Left renal pelvis (tissue), 4 donors: ENCODE measurements at places on chromosomes 6 and 20.

- DNase-seq, result no peak
These were observed 44.9 kb upstream of the SUPT3H start for GRCh38 chr6:45422503-45423110.

GRCh38 chr6:27517928-27518787 lies 45.3 kb upstream of the ZNF184 start:
- no peak for DNase-seq

- DNase-seq, result no peak
These were observed 215.1 kb downstream of the CBLN4 start for GRCh38 chr20:55790178-55790577.

- no peak for DNase-seq
These were observed 2.4 kb upstream of the TBCC start for GRCh38 chr6:42748203-42748898.

DNA sequence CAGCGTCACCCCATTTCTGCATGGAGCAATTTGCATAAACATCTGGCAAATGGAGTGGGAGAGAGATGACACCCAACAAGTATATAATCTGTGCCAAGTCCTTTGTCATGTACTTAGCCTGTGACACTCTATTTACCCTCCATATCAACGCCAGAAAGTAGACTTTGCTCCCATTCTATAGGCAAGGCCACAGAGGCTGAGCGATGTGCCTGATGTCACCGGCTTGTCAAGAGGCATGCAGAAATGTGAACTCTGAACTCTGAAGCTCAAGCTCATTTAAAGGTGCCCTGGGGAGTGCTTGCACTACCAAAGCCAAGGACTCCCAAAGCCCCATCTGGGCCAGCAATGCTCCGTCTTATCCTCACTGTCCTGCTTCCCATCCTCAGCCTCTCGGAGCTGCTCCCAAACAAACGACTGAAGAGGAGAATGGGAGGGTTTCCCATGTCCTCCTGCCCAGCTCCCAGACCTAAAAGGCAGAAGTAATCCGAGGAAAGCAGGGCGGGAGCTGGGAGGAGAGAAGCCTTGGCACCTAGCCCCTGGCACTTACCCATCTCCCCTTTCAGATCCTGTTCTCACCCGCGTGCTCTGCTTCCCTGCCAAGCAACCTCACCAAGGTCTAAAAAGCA lies 9.2 kb downstream of the CPNE5 start:
- no peak for DNase-seq

GRCh38 chr20:41650231-41650948 lies 32.2 kb upstream of the CHD6 start:
- DNase-seq, result no peak

DNA sequence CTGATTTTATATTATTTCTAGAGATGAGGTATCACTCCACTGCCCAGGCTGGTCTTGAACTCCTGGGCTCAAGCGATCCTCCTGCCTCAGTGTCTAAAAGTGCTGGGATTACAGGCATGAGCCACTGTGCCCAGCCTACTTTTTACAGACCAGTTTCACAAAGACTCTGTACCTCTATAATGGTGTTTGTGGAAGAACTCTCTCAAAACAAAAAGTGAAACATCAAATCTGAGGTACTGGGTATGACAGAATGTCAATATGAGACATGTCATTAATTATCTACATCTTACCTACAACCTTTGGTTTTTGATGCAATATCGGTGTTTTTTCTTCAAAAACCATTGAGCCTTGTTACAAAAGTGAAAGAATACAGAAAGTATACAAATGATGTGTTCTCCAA lies 49.4 kb upstream of the MCM9 start:
- DNase-seq, result no peak

DNA sequence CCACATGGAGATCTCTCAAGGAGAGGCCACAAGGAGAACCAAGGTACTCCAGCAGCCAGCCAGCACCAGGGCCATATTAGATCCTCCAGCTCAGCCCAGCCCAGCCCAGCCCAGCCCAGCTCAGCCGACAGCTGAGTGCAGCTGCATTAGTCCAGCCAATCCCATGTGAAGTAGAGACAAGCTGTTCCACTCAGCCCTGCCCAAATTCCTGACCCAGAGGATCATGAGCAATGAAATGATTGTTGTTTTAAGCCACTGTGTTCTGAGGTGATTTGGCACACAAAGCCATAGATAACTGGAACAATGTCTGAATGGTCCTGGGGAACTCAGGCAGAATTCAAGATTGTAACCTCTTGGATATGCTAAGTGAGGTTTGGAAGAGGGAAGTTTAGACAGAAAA lies 59.5 kb upstream of the BMP2 start:
- DNase-seq, result no peak

GRCh38 chr20:62567246-62568044 lies 74.9 kb upstream of the SLCO4A1 start:
- no peak for DNase-seq

- DNase-seq, result no peak
These were observed 646.5 kb downstream of the TENT5A start for GRCh38 chr6:81105998-81106397.

- no peak for DNase-seq
These were observed 139.7 kb downstream of the CDC5L start for GRCh38 chr6:44527181-44527580.

DNA sequence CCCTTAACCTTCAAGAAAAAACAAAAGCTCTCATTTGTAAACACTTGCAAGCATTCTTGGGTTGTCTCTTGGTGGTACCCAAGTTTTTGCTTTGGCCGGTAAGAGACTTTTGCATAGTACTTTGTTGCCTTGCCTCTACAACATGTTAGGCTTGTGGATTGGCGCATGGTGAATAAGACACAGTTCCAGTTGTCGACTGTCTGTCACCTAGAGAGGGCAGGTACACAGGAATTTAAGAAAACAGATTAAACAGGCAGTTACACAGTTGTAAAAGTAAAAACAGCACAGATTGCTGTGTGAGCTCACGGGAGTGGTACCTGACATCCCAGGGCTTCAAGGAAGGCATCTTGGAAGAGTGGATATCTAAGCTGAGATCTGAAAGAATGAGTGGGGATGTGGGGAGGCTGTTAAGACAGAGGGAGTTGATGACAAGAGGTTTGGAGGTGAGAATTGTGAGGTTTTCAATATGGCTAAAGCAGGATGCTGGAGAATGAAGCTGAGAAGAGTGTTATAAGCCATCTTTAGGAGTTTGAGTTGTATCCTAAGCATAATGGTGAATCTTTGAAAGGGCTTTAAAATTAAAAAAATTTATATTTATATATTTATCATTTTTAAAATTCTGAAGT lies 19.2 kb downstream of the UTRN start:
- no peak for DNase-seq

- no peak for DNase-seq
These were observed 44.5 kb downstream of the RBM38 start for GRCh38 chr20:57435498-57436222.

DNA sequence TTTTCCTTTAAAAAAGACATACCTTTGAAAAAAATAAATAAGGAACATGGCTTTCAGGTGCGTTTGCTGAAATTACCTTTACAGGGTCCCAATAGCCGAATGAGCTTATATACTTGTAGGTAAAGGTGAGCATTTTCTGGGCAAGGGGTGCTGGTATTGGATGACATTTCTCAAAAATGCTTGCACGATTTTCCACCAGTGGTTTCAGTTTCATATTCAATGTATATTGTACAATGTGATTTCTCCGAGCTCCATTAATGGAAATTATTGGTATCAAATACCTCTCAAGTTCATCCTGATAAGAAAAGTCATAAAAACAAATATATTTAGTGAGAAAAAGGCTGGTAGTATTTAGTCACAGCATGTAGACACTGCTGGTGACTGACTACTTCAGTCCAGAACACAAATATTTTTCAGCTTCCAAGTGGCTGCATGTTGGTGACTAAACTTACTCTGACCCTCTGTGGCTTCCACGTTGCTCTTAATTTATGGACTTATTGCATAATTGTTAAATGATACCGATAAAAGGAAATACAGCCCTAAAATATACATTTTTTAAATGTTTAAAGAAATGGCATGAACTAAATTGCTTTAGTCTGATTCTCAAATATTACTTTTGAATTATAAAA lies 32.9 kb upstream of the ZBTB24 start:
- no peak for DNase-seq

GRCh38 chr6:108806171-108806570 lies 42.1 kb upstream of the ARMC2 start:
- no peak for DNase-seq

- no peak for DNase-seq
These were observed 14.0 kb upstream of the RUNX2 start for GRCh38 chr6:45314146-45314545.
